ENCODE measurements at places on chromosomes 1 and 21. TPM values are rescaled to one million over a fixed set of nuclear protein-coding genes. Genes with fewer than 3 reads are reported as not detected.

DNA sequence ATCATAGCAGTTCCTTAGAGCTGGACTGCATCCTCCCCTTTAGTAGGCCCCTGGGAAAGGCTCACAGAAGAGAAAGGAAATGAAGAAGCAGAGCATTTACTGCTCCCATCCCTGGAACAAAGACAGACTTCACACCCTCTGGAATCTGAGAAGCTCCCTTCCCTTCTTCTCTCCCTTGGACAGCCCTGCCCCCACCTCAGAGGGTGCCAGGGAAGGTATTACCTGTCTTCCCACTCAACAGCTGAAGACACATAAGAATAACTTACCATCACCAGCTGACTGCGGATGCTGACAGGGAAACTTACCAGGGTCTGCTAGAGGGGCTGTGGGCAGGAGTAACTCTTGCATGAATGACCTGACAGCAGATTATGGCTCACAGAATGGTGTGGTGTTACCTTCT lies 14.1 kb upstream of the FAAH start:
- DNase-seq = no peak

DNA sequence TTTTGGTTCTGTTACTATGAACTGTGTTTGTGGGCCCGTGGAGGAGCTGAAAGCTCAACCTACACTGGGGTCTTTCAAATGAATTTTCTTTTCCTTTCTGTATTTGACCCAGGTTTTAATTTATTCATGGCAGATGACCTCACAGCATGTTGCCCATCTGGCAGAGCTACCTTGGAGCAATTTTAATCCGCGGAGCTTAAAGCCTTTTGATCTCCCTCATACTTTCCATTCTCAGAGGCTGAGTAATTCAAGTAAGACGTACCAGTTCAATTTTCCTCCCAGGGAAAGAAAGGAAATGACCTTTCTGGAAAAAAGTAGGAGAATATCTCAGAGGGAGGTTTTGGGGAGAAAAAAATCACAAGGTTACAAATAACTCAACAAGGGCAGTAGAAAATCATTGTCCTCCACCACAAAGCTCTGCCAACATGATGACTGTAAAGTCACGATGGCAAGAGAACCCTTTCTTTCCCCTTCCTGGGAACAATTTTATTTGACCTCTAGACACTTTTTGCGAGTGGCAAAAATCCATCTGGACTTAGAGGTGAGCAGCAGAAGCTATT lies 21.6 kb upstream of the PCP4 start:
- DNase-seq = no peak

- DNase-seq = no peak
Measured at GRCh38 chr1:239550178-239550577, 163.8 kb downstream of the CHRM3 start.

DNA sequence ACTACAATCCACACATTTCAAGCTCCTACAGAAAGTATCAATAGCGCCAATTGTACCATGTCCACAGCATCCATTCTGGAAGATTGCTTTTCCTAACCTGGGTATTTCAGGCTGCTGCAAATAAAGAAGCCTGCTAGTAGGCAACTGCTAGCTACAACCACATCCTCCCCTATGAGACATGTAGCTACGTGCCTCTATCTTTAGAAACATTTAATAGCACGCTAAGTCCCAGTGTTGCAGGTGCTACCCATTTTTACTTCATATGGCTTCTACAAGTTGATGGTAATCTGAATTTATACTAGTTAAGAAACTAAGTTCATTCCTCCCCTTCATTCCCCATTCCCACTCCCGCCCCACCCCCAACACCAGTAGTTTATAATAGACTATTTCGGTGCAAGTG lies 7.4 kb upstream of the AMPD1 start:
- no peak for DNase-seq

DNA sequence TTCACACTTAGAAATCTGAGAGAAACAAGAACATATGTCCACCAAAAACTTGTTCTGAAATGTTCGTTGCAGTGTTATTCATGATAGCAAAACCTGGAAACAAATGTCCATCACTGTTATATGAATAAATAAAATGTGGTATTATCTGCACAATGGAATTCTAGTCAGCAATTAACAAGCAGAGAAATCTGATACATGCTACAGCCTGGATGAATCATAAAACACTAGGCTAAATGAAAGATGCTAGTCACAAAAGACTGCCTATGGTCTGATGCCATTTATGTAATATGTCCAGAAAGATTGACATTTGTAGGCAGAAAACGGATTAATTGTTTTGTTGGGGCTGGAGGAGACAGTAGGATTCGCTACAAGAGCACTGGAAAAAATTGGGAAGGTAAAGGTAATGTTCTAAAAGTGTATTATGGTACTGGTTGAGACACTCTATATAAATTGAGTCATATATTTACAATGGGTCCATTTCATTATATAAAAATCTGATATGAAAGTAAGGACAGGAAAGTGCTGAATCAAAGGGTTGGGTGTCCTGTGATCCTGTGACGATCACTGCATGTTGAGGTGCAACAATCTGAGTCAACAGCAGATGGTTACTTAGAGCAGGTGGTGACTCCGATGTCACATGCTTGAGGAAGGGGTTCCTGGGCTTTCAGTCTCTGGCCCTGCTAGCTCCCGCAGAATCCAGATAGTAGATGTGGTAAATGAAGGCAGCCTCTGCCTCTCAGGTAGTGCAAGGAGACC lies 102.1 kb upstream of the NBPF4 start:
- no peak for DNase-seq

DNA sequence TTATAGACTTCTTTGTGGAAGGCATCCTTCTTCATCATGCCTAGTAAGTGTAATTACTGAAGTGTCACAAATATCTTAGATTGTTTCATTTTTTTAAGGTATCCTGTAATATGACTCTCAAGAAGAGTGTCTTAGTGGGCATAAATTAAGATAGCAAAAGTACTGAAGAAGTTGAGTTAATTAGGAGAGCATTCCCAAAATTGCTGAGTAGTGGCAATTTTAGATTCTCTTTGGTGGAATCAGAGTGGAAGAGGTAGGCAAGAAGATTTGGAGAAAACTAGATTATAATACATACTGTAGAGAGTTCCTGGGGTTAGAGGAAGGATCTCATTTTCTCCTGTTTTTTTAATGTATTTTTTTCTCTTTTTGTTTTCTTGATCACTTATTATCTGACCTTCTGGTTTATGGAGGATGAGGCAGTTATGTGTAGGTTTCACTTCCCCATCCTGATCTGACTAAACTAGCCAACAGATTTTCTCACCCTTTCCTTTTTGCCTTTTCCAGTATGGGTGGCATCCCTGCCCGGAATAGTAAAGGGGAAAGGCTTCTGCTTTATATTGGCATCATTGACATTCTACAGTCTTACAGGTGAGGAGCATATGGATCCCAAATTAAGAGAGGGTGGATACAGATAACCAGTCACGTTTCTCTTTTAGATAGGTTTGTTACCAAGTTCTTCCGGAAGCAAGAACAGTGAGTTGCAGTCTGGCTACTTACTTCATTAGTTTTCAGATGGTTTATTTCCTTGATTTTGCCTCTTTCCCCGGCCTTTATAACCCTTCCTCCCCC lies 16.7 kb upstream of the PSMD4 start:
- no peak for DNase-seq

DNA sequence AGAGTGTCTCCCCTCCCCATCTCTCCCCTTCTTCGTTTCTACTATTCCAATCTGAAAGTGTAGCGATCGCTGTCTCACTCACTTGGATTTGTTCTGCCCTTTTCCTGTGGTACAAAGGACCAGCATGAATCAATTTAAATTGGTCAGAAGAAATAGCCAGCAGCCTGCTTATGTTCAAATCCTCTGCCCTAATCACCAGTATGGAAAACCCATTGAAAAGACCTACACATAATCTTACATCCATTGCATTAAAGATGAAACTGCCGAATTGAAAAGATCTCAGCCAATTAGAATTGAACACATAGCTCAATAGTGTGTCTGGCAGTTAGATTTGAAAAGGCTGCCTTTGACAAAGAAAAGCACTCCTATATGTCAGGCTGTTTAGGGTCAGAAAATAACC lies 122.6 kb downstream of the TNNI3K start:
- no peak for DNase-seq

C1orf94 gene
- polyA plus RNA-seq = not detected

OR14A2 gene
- not detected for polyA plus RNA-seq

GRCh38 chr1:59026472-59026948 lies 242.7 kb upstream of the JUN start:
- no peak for DNase-seq

DNA sequence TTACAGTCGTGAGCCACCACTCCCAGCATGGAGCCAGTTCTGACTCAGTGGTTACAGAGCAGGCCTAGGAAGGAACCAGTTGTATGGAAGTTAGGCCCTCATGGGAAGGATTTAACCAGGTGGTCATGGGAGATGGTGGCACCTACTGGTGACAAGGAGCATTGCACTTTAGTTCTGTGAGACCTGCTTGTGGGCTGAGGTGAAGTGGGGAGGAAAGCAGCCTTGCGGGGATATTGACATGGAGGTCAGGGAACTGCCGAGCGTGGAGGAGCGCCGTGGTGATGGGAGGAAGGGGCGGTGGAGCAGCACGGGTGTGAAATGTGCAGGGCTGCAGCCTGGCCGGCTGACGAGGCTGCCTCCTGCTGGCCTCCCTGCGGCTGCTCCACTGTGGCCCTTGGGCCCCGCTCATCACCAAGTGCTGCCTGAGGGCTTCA lies 100.4 kb downstream of the GALNT2 start:
- no peak for DNase-seq

GRCh38 chr1:159012495-159012894 lies 2.8 kb downstream of the IFI16 start:
- no peak for DNase-seq

- DNase-seq = no peak
Measured at GRCh38 chr1:50703240-50703639, 256.8 kb downstream of the FAF1 start.

CFAP141 gene
- not detected for polyA plus RNA-seq

DNA sequence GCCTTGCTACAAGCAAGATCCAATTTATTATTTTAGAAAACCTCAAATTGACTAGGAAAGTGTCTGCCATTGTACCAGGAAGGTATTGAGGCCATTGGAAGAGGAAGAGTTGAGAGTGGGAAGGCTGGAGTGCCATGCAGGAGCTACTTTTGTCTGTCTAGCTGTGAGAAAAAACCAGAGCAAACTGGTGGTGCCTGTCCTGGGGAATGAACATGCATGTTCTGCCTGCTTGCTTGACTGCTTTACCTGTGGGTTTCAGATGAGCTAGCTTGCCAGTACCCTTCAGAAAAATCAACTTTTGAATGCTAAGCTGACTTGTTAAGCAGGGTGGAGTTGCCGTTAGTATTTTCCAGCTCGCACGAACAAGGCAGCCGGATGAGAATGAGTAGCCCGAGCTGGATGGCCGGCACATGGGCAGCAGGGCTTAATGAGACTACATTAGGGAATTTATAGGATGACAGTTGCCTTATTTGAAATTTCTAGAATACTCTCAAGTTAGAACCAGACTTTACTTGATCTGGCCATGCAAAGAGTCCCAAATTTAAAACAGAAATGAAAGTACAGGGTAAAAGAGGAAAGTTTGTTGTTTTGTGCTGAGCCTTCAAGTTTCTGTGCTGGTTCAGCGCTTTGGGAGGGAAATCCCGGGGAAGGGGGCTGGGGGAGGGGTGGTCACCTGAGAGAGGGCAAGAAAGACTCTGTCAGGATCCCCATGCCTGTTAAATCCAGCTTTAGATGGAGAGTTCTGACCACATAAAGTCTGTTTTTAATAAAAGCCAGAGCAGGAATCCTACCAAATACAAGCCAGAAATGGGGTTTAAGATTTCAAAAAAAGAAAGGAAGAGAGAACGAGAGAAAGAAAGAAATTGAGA lies 29.6 kb upstream of the C1orf105 start:
- no peak for DNase-seq

- DNase-seq = no peak
Measured at GRCh38 chr1:154941333-154942013, 5.0 kb upstream of the PMVK start.

GRCh38 chr1:67228791-67229190 lies 62.5 kb downstream of the IL23R start:
- no peak for DNase-seq

DNA sequence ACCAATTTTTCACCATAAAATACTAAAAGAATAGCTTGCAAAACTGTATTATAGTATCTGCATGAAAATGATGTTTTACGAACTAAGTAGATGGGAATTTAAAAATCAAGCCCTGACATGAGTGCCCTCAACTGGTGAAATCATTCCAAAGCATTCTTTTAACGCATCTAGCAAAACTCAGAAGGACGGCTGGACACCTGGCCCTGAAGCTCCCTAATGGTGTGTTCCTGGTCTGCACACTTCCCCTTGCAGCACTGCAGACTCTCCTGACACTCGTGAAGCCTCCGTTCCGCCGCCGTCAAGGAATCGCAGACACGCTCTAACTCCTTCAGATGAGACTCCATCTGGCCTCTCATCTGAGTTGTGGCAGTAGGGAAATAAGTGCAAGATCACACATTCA lies 39.9 kb downstream of the ODF2L start:
- DNase-seq = no peak

- DNase-seq = no peak
Measured at GRCh38 chr21:22416555-22416954, 1418.3 kb downstream of the NCAM2 start.

DNA sequence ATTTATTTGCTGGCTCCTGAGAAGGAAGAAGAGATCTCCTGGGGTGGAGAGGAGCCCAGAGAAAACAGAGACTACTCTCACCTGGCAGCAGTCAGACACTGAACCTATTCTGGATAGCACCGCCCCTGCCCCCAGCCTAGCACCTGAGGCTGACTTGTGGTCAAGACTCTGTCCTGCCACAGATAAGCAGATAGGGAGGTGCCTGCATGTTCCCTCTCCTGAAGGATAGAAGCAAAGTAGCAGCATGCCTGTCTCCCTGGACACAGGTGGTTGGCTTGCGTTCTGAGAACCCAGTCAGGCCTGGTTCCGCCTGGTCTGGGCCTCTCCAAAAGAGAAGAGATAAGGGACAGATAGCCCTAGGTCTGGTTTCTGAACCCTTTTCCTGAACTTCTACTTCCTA lies 1.3 kb upstream of the EFNA3 start:
- no peak for DNase-seq

DNA sequence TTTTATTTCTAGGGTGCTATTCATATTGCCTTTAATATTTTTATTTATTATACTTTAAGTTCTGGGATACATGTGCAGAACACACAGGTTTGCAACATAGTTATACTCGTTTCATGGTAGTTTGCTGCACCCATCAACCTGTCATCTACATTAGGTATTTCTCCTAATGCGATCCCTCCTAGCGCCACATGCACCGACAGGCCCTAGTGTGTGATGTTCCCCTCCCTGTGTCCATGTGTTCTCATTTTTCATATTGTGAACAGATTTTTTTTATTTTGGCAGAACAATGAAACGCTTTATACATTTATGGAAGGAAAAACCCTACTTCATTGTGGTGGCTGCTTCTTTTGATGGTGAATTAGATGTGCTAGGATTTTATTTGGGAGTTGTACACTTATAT lies 14.4 kb upstream of the USH2A start:
- DNase-seq = no peak

CHIA gene
- polyA plus RNA-seq = not detected

S100A9 gene
- polyA plus RNA-seq = 20.6 TPM
